Aorta (tissue), 5 donors: ENCODE measurements at places on chromosomes 6 and 20. TPM values are rescaled to one million over a fixed set of nuclear protein-coding genes. Genes with fewer than 3 reads are reported as not detected.

Gene SYCP2
- polyA plus RNA-seq, result 5.9 TPM

Gene ADGRF1
- polyA plus RNA-seq, result not detected

Gene RSPO3
- 0.38 TPM for polyA plus RNA-seq

Gene DNAAF9
- polyA plus RNA-seq, result 5.6 TPM

Gene CYP21A2
- not detected for polyA plus RNA-seq

Gene MDFI
- 0.13 TPM for polyA plus RNA-seq

Gene SGK2
- 2.7 TPM for polyA plus RNA-seq

Gene AP5S1
- polyA plus RNA-seq, result 5.9 TPM

Gene GPSM3
- 31.1 TPM for polyA plus RNA-seq

Gene CALHM6
- 18.7 TPM for polyA plus RNA-seq

Gene GABRR2
- not detected for polyA plus RNA-seq

Gene HSPA1L
- polyA plus RNA-seq, result 2.1 TPM

Gene ULBP2
- 0.36 TPM for polyA plus RNA-seq
